ENCODE measurements at places on chromosomes 6 and 20.
A peak's percentile ranks its signal among the peaks of the same experiment; 100 is the strongest.

- DNase-seq = no peak
These were observed 59.2 kb downstream of the CLVS2 start for GRCh38 chr6:123055256-123055655.

DNA sequence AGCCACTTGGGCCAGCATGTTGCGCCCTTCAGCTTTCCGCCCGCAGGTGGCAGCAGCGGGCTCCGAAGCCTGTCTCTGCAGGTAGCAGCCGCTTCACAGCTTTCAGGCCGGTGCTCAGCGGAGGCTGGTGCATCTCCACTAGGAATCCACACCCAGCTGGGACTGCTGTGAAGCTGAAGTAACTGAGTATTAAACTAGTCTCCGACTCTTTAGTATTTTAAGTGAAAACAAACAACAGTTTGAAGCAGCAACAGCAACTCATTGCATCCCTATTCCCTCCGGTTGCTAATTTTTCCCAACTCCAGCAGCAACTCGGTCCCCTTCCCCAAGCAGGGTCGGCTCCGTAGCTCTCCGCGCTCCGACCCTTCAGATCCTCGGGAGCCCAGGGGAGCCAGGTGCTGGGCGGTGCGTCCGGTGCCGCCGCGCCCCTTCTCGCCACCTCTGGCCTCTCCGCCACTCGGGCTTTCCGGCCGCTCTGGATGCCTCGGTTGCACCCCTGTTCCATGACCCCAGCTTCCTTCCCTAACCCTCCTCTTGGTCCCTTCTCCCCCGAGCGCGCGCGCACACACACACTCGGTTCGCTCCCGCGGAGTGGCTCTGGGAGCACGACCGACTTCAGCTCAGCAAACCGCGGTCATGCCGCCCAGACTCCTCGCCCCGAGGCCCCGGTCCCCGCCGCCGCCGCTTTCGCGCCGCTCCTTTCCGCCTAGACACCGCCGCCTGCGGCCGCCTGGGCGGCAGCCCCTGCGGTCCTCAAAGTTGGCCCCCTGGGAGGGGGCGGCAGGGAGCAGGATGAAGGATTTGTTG lies 765 bp upstream of the NKAIN2 start:
- DNase-seq = peak; percentile 85

DNA sequence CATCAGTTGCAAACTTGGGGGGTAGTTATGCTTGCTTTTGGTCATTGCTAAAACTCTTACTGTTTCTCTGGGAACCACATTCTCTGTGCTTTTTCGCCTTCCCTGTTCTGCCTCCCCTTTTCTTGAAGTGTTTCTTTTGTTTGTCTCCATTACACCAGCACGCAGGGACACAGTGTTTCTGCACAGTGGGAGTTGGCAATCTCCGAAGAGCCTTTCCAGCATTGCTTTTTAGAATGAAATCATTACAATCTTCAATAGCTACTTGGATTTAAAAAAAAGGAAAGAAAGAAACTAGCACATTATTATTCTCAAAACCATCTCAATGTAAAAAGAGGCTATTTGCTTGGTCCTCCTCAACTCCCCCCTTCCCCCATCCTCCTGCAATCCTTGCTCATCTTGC lies 536.7 kb upstream of the MMS22L start:
- DNase-seq = no peak

DNA sequence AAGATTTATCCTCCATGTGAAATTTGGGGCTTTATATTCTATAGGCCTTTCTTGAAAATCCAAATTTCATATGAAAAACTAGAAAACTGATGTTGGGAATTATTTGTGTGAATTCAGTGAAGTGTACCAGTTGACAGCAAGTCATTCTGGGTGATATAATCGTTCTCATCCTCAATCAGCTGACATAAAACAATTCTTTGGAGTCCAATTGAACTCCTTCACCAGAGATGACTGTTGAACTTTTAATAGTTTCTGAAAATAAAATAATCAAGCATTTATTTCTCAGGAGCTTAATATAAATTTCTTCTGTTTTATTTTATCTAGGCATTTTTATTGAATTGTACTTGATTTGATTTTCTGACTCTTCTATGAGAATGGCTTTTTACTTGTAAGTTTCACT lies 92.6 kb downstream of the ADGRB3 start:
- no peak for DNase-seq

GRCh38 chr6:140440223-140440835 lies 1065.9 kb upstream of the CITED2 start:
- no peak for DNase-seq

- no peak for DNase-seq
These were observed 22.3 kb upstream of the CEP162 start for GRCh38 chr6:84249724-84250123.

GRCh38 chr20:58711266-58712051 lies 18.9 kb downstream of the NPEPL1 start:
- DNase-seq = no peak

- DNase-seq = no peak
These were observed 9.8 kb downstream of the PAQR8 start for GRCh38 chr6:52371656-52372191.
